Ascending aorta (tissue), 2 donors: ENCODE measurements at places on chromosomes 4 and X.
A peak's percentile ranks its signal among the peaks of the same experiment; 100 is the strongest.

GRCh38 chr4:109414938-109415337 is 18.7 kb upstream of the SEC24B start:
- no peak for DNase-seq

DNA sequence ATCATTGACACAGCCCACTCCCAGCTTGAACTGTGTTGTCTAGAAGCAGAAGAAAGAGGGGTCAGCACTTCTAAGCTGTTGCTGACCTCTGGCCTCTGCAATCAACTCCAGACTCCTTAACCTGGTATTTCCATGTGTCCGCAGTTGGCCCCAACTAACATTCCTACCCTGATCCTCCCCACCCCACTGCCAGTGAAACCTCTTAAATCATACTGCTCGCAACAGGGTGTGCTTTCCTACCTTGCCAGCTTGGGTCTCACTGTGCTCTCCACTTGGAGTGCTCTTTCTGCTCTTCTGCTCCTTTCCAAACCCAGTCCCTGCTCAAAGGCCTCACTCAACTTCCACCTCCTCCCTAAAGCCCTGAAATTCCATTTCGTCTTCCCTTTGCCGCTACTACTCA is 52.3 kb upstream of the RPS6KA3 start:
- DNase-seq, result no peak

GRCh38 chr4:40729555-40729954 is 20.2 kb upstream of the NSUN7 start:
- no peak for DNase-seq

- DNase-seq, result no peak
Observed at GRCh38 chr4:108846568-108846967, 83.7 kb upstream of the ETNPPL start.

DNA sequence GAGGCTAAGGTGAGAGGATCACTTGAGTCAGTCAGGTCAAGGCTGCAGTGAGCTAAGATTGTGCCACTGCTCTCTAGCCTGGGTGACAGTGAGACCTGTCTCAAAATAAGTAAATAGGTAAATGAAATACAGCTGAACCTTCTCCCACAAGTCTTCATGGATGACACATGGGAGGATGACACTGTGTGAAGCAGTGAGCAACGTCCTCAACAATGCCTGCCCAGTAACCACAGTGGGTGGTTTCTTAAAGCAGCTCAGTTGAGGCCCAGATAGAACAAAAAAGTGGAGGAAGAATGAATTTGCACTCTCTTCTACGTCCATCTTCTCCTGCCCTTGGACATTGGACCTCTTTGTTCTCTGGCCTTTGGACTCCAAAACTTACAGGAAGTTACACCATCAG is 52.7 kb downstream of the MSX1 start:
- no peak for DNase-seq

DNA sequence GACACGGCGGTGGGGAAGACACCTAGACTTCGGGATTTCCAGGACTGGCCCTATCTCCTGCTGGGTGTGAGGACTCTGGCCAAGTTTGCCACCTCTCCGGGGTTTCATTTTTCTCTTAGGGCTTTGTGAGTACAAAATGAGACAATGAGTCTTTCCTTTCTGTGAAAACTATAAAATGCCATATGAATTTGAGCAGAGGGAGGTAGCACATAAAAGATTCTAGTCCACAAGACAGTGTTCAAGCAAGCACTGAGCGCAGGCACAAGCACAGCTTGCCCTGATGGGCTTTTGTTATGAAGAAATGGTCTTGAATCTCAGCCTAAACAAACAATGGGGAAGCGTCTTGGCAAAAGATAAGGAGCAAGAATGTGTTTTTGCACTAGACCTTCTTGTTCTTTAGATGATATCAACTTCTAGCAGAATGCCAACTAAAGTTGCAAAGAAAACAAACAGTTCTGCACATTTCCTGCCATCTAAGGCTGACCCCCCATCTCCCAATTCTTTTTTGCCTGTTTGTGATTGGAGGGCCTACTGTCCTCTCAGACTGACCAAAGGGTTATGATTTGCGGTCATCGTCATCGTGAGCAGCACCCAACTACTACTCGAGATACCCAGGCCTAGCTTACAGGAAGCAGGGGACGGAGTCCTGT is 73.0 kb upstream of the ZNF518B start:
- DNase-seq, result no peak

- no peak for DNase-seq
Observed at GRCh38 chr4:108725457-108725856, 37.4 kb downstream of the ETNPPL start.

DNA sequence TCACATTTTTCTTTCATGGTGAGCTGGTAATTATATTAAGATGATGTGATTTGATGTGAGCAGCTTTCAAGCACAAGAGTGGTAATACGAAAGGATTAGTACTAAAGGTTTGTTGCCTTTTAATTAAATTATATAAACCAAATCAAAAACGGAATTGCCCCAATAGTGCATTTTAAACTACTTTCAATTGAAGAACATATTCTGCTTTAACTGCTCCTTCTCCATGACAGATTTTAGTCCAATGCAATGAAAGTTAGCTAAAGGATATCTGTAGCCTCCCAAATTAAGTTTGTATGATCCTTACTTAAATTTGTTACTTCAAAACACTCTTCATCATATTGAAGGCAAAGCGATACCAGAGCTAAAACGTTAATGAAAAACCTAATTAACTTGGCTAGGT is 447.1 kb upstream of the AMOT start:
- DNase-seq, result no peak

- DNase-seq, result no peak
Observed at GRCh38 chr4:165048170-165048569, 5.5 kb upstream of the TRIM75 start.

DNA sequence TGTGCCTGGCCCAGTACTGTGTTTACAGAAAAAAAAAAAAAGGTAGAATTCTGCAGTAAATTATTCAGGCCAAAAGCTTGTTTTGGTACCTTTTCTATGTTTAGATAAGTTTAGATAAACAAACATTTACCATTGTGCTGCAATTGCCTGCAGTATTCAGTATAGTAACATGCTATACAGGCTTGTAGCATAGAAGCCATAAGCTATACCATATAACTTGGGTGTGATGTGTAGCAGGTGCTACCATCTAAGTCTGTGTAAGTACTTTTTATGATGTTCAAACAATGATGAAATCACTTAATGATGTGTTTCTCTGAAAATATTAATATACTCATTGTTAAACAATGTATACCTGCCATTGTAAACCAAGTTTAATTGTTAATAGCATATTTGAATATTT is 241.6 kb upstream of the HS3ST1 start:
- no peak for DNase-seq

- no peak for DNase-seq
Observed at GRCh38 chr4:123096038-123096437, 173.6 kb upstream of the NUDT6 start.

DNA sequence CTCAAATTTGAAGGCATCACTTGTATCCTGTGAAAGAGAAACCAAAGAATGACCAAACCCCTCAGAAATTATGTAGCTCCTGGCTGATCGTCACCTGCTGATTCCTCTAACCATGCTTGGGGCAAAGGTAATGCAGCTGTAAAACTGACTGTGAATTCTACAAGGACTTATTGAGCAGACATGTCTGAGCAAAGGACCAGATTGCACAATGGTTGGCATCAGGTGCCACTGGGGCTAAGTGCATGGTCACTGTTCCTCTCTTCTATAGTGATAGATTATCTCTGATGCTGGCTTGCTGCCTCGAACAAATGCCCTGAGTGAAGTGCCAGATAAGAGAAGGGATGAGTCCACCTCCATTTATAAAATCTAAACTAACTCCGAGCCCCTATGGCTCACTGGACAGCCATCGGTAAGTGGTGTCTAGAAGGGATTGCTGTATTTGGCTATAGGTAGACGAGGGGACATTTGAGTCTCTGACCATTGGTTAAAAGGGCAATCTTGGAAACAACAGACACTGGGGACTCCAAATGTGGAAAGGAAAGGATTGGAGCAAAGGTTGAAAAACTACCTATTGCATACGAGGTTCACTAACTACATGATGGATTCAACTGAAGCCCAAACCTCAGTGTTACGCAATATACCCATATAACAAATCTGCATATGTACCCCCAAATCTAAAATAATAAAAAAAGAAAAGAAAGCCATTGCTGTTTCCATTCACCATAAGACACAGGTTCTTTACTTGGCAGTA is 110.7 kb upstream of the IGSF1 start:
- DNase-seq, result no peak

DNA sequence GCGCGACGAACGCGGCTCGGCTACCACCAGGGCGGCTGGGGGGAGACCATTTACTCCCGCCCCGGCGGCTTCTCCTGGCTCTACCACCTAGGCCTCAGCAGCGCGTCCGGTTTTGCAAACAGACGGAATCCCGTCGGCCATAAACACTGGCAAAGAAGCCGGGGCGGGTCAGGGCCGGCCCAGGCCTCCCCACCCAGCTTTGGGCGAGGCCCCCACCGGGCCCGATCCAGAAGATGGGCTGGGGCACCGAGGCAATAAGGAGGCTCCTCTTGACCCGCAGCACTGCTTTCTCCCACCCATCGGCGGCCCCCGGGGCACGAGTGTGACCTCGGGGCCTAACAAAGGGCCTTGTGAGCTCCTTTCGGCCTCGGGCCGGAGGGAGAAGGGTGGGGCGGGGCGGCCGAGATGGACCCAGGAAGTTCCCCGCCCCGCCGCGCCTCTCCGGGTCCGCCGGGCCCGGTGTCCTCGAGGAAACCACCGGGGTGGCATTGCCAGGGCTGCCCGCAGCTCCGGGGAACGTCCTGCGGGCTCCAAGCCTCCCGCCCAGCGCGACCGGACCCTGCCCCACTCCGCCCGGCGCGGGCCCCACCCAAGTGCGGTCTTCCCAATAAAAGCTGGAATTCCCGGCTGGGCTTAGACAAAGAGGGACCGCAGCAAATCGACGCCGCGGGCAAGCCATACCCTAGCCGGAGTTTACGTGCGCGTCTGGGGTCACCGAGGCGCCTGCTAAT is 5.9 kb downstream of the BCOR start:
- no peak for DNase-seq

DNA sequence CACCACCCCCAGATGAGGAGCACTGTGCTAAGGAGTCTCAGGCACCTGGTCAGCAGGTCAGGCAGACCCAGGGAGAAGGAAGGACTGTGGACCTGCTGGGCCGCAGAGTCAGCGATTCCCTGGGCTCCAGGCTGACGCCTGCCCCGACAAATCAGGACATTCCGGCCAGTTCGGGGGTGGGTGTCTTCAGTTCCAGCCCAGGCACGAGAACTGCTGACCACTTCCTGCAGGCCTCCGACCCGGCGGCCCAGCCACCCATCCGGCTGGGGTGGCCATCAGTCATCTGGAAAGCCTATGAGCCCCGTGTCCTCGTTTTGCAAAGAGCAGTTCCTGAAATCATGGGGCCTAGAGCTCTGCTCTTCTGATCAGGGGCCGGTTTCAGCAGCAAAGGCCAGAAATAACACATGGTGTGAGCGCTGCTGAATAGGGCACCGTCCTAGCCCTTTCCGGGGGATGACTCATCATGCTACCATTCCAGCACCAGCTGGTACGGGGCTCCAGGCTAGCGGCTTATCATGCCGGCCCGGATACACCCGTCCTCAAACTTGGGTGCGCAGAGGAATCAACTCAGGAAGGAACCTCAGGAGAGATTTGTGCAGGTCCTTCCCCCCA is 7.8 kb upstream of the SH3TC1 start:
- peak; percentile 67 for DNase-seq

GRCh38 chr4:127055357-127055756 is 577.4 kb upstream of the INTU start:
- DNase-seq, result no peak

DNA sequence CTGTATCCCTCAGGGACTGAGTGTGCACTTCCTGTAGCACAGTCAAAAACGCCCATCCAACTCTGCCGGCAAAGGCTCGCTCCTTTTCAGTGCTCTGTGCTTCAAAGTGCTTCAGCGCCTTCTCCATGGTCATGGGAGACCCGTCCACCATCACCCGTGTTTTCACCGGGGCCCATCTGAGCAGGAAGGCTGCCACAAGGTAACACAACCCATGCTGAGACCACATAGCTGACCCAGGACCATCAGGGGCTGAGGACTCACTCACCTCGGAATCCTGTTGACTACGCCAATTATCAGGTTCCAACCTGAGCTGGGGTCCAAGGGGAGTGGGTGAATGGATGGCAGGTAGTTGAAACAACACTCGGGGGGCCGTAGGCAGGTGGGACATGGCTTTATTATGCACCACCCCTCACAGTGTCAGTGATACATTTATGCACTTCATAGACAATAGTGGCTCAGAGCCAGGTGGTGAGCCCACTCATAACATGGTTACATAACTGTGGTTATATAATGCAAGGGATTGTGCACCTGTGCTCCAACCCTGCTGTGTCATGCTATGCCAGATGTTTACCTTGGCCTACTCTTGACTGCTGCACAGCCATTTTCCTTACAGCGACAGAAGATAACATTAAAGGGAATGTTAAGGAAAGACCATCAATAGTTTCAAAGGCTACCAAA is 227.8 kb downstream of the ADGRL3 start:
- DNase-seq, result no peak

DNA sequence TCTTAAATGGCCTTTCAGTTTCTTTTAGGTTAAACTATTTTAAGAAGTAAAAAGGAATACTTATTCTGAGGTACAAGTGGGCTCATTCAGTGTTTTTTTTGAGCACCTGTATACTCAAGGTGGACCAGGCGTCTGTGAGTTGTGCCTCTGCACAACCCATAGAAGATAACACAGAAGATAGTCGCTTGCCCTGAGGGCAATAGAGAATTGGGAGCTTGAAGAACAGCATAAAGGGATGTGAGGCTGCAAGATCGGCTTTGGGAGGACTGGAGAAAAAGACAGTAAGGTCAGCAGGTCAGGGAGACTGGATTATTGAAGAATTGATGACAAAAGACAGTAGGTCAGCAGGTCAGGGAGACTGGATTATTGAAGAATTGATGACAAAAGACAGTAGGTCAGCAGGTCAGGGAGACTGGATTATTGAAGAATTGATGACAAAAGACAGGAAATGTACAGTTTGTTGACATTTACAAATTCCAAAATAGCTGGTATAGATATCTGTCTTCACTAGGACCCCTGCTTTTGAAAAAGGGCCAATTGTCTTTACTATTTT is 3.1 kb downstream of the CPE start:
- no peak for DNase-seq

DNA sequence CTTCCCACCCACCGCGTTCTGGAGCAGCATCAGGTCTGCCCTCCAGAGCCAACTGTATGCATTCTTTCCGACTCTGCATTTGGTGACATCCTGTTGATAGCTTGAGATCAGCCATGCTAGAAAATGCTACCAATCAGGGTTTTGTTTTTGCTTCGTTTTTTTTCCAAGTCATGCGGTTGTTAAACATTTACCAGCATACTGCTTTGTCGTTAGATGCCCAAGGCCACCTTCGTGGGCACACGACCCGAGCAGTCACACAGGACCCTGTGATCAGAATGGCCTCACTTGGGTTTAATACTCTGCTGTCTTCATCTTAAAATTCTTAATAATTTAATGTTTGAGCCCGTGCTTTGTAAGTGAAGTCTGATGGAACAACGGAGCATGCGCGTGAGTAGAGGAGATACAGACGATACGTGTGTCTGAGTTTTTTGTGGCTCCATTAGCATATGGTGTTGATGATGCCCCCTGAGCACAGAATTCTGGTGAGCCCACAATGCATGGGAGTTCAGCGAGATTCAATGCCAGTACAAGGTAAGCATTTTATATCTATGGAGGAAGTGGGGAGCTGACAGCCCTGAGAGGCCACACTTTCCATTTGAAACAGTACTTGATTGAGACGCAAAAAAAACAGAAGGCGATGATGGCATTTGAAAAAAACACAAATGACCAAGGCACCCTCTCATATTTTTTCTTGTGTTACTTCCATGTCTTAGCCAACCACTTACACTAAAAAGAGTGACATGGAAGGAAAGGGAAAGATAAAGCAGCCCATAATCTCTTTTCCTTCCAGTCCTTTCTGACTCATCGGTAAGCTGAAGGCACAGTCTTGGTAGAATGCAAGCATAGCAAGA is 323.6 kb downstream of the BCOR start:
- DNase-seq, result no peak
